CD4-positive, alpha-beta T cell treated with Interleukin-4 for 1 hour (primary cell): ENCODE measurements at places on chromosomes 2 and 18.

DNA sequence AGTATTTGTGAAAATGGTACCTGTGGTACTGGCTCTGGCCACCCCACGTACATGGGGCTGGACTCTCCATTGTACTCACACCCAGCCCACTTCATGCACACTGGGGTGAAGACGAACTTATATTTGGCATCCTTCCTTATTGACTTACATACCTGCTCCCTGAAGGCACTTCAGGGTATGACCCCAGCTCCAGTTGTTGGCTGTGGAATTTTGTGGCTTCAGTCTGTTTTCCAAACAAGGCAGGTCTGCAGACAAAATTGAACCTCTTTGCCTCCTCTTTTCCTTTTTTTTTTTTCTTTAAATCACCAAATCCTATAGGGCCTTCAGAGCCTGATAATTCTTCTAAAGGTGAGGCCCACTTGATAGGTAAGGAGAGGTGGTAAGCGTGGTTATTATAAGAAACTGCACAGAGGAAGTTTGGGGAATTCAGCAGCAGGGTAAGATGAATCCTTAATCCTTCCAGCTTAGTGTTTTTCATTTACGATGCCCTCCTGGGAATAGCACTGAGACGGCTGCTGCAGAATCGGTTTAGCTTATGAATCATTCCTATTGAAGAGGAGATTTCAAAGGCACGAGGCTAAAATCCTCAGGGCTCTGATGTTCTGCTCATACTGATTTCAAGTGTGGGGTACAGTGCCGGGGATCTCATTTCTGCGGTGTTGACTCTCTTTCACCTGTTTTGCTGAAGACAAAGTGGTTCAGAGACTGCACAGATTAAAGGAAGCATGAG lies 55.2 kb downstream of the KIF5C start:
- DNase-seq, result no peak

- peak; percentile 62 for DNase-seq
Observed at GRCh38 chr18:62524440-62525200, 1.8 kb downstream of the ZCCHC2 start.

DNA sequence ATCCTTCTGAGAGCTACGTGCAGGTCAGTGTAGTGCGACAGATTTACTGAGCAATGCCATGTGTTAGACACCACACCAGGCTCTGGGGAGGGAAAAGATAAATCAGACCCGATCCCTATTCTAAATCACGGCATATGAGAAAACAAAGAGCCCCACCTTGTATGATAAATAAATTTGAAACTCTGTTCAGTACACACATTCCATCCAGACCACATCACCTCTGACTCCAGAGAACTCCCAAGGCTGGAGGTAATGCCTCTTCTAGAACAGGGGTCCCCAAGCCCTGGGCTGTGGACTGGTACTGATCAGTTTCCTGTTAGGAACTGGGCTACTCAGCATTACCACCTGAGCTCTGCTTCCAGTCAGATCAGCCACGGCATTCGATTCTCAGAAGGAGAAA lies 77.3 kb downstream of the QPCT start:
- no peak for DNase-seq

DNA sequence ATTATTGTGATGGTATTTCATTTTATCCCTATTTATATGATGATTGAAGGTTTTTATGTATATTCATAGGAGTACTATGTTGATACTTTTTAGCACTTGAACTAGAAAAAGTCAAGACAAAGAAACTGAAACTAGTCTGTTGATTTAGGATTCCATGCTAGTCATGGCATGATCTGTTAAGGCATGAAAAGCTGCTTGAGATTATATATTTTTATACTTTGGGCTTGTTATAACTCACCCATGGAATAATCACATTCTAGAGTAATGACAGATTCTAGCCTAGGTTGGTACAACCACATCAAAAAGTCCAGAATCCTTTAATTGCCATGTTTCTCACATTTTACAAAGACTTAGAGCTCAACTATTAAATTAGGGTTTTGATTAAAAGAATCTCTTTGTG lies 472.6 kb upstream of the CELF4 start:
- no peak for DNase-seq

DNA sequence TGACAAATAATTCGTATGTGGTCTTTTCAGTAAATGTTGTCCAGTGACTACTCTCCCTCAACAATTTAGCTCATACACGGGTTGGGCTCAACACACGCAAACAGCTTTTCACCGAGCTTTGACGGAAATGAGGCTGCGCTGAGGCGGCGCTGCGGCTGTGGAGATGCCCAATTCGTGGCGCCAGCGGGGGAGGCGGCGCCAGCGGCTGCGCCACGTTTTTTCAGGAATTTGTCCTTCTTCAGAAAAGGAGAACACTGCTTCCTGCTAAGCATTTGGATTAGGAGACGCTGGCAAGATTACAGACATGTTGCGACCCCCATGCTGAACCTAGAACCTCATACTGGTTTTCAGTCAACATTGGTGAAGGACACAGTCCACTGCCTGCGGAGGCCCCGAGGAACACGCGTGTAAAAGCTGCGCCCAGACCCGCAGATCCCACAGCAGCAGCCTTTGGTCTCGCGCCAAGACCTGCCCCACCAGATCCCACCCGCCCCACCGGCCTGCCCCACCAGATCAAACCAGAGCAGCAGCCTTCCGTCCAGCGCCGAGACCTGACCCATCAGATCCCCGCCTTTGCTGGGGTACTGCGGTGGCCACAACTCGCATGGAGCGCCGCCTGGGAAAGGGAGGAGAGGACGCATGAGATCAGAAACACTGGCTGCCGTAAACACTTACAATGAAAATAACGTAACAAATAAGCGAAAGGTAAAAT lies 173.8 kb downstream of the TMEM18 start:
- DNase-seq, result no peak

DNA sequence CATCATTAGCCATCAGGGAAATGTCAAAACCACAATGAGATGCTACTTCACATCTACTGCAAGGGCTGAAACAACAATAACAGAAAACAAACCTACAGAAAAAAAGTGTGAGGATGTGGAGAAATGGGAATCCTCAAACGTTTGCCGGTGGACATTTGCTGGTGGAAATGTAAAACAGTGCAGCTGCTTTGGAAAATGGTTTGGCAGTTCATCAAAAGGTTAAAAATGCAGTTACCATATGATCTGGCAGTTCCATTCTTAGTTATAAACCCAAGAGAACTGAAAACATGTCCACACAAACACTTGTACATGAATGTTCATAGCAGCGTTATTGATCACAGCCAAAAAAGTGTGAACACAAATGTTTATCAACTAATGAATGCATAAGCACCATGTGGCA lies 44.2 kb downstream of the PROC start:
- DNase-seq, result no peak

DNA sequence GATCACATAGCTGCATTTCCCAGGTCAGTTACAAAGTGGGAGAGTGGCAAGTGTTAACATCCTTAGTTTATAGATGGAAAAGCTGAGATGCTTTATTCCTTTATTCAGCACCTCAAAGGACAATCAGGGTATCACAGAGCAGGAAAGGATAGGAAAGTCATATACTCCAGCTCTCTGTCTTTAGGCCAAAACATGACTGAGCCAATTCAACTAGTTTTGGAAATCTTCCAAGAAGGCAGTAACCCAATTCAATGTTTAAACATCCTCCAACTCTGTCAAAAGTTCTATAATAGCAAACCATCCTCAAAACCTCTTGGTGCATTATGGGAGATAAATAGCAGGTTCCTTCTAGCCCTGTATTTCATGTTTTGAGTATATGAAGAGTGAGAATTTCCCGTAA lies 25.2 kb downstream of the CASP8 start:
- DNase-seq, result no peak

DNA sequence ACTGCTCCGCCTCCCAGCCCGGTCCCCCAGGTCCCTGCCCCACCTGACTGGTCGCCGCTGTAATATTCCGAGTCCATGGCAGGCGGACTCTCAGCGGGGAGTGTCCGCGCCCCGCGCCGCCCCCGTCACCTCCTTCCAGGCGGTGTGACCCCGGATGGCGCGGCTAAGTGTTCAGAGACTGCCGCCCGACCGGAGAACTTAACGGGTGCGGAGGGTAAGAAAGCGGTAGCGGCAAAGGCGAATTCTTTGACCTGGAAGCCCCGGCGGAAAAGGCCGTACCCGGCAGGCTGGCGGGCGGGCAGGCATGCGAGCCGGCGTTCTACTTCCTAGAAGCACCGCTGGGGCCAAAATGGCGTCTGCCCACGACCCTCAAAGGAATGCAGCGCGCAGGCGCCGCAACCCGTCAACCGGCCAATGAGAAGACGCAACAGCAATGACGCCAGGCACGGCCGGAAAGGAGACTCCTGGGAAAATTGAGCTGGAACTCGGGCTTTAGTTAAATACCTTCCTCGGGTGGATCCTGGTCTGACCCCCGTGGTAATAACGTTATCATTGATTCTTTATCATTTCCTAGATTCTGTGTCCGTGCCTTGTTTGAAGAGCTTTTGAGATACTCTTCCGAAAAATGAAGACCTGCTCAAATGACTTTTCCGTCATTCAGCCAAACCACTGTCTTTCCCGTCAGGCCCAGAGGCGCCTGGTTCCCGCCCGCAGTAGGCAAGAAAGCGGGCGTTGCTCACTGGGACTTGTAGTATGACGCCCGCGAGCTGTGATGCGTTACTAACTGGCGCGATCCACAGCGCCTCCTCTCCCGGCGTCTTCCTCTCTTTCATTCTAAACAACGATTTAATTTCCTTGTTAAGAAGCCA lies at the start of gene IWS1:
Gene IWS1 (minus strand): TSS at position 358 of the 869 bp plus-strand sequence. CDS start 281 bp downstream, at position 77.
- peak; percentile 94 for DNase-seq

GRCh38 chr2:223214394-223215253 lies 162.6 kb downstream of the KCNE4 start:
- DNase-seq, result no peak
